ENCODE measurements at places on chromosomes 3 and 15. TPM values are rescaled to one million over a fixed set of nuclear protein-coding genes. Genes with fewer than 3 reads are reported as not detected.

The CEMIP gene
- 0.04 TPM for total RNA-seq

DNA sequence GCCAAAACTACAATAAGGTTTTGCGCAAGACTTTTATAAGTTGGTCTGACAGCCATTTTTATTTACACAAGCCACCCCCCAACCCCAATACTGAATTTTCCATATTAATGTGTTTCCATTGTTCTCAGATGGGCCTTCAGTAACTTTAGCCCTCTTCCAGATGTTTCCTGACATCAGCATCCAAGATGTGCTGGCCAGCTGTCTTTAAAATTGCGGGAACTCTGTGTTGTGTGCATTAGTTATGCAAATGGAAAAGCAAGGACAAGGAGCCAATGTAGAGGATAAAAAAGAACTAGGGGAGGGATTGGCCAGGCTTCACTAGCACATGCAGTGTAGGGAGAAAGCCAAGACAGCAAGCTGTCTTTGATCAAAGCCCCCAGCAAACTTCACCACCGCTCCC lies 45.4 kb downstream of the COMMD2 start:
- H3K27ac ChIP-seq: no peak overlapping the region
- no peaks in the 10 kb centered on the region for H3K27me3 ChIP-seq
- DNase-seq: no peak
- H3K36me3 ChIP-seq: no peaks in the 10 kb centered on the region
- H3K4me1 ChIP-seq: peaks cover 18% of the 10 kb centered on the region

GRCh38 chr15:58179206-58179605 lies 41.0 kb downstream of the AQP9 start:
- H3K36me3 ChIP-seq: no peaks in the 10 kb centered on the region
- H3K4me3 ChIP-seq: no peak overlapping the region
- H3K4me1 ChIP-seq: no peaks in the 10 kb centered on the region
- peaks cover 25% of the 10 kb centered on the region for H3K27me3 ChIP-seq
- DNase-seq: no peak

DNA sequence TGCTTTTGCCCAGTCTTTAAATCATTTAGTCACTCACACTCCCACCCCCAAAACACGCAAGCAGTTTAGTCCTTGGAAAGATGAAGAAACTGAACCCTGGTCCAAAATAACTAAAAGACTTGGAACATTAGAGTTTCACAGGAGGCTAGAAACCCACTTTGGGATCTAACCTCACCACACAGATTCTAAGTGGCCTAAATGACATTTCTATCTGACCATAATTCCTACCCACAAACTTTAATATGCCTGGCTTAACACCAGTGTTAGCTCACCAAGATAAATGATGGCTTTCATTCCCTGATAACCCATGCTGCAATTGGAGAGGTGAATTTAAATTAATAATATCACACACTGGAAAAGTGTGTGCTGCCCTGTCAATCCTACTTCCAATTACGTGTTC lies 295.3 kb upstream of the UBE2E2 start:
- DNase-seq: no peak
- H3K27me3 ChIP-seq: no peaks in the 10 kb centered on the region
- no peaks in the 10 kb centered on the region for H3K36me3 ChIP-seq
- no peaks in the 10 kb centered on the region for H3K4me1 ChIP-seq
- H3K4me3 ChIP-seq: no peak overlapping the region
- no peak overlapping the region for H3K27ac ChIP-seq

GRCh38 chr15:101451266-101451799 lies 38.2 kb downstream of the PCSK6 start:
- no peaks in the 10 kb centered on the region for H3K36me3 ChIP-seq
- peaks cover 6% of the 10 kb centered on the region for H3K4me1 ChIP-seq
- no peak overlapping the region for H3K27ac ChIP-seq
- DNase-seq: peak; percentile 53
- peaks cover 31% of the 10 kb centered on the region for H3K27me3 ChIP-seq

DNA sequence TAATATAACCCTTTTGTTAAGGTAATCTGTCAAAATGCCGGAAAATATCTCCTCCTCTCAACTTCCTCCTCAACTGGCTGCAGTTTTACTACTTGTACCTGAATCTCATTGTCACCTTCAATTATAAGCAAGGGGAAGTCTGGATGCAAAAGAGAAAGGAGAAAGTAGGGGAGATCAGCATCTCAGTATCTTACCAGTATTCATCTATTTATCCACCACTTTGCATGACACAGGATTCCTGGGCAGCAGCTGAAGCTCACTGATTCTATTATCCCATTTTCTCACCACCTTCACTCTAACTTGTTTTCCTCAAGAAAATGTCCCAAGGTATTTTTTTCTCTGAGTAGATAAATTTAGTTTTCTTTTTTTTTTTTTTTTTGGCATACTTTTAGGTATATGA lies 440.5 kb upstream of the CBLB start:
- H3K4me3 ChIP-seq: no peak overlapping the region
- H3K36me3 ChIP-seq: no peaks in the 10 kb centered on the region
- H3K4me1 ChIP-seq: peaks cover 9% of the 10 kb centered on the region
- no peaks in the 10 kb centered on the region for H3K27me3 ChIP-seq
- no peak overlapping the region for H3K27ac ChIP-seq

- H3K4me1 ChIP-seq: no peaks in the 10 kb centered on the region
- H3K27ac ChIP-seq: no peak overlapping the region
- no peak overlapping the region for H3K4me3 ChIP-seq
- H3K27me3 ChIP-seq: no peaks in the 10 kb centered on the region
- no peak for DNase-seq
These were observed 1328.9 kb downstream of the ROBO2 start for GRCh38 chr3:78368636-78369345.

- no peak within 1 kb of the TSS for H3K27ac ChIP-seq
- peak; percentile 36 for DNase-seq
- no peaks in the 10 kb centered on the region for H3K36me3 ChIP-seq
- H3K27me3 ChIP-seq: peaks cover 37% of the 10 kb centered on the region
These were observed at the start of gene SLC38A3 for GRCh38 chr3:50204804-50205412. Gene SLC38A3, plus strand, starts transcription at chr3:50205271. Its CDS starts 8,929 bp downstream, at chr3:50214200.

DNA sequence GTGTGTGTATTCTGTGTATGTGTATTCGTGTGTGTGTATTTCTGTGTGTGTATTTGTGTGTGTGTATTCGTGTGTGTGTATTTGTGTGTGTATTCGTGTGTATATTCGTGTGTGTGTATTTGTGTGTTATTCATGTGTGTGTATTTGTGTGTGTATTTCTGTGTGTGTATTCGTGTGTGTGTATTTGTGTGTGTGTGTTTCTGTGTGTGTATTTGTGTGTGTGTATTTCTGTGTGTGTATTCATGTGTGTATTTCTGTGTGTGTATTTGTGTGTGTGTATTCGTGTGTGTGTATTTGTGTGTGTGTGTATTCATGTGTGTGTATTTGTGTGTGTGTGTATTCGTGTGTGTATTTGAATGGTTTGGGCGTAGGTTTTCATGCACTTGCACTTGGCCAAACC lies 405.4 kb downstream of the SOX2 start:
- no peak for DNase-seq
- no peaks in the 10 kb centered on the region for H3K27me3 ChIP-seq
- H3K36me3 ChIP-seq: no peaks in the 10 kb centered on the region

- no peak overlapping the region for H3K4me3 ChIP-seq
- peaks cover 11% of the 10 kb centered on the region for H3K4me1 ChIP-seq
- H3K27me3 ChIP-seq: no peaks in the 10 kb centered on the region
- peak; percentile 22 for DNase-seq
These were observed 39.4 kb upstream of the TBL1XR1 start for GRCh38 chr3:177236704-177237103.

DNA sequence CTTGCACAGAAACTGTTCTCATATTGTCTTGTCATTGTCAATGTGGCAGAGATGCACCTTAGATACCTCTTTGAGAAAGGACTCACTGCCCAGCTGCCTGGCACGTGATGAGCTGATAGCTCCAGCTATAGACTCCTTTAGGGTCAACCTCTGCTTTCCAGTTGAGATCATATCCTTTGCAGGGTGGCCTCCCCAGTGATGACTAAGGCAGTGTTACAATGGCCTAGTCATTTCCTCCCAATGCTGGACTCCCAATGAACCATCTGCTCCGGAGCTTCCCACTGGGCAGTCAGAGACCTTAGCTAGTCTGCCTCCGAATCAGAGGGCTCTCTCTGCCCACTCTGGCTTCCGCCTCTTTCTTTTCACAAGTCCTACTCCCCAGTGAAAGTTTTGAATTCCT lies 79.5 kb downstream of the CHRD start:
- H3K27ac ChIP-seq: no peak overlapping the region
- no peak overlapping the region for H3K4me3 ChIP-seq
- H3K36me3 ChIP-seq: no peaks in the 10 kb centered on the region
- DNase-seq: no peak
- H3K4me1 ChIP-seq: no peaks in the 10 kb centered on the region
- no peaks in the 10 kb centered on the region for H3K27me3 ChIP-seq

- H3K36me3 ChIP-seq: no peaks in the 10 kb centered on the region
- H3K4me1 ChIP-seq: peaks cover 10% of the 10 kb centered on the region
- no peak for DNase-seq
- no peak overlapping the region for H3K4me3 ChIP-seq
- H3K27me3 ChIP-seq: peaks cover 2% of the 10 kb centered on the region
- H3K27ac ChIP-seq: no peak overlapping the region
These were observed 45.7 kb downstream of the TPRA1 start for GRCh38 chr3:127544803-127545201.

- DNase-seq: no peak
- peaks cover 5% of the 10 kb centered on the region for H3K36me3 ChIP-seq
- H3K27ac ChIP-seq: peak overlapping the region; percentile 3
These were observed 19.5 kb downstream of the SIDT1 start for GRCh38 chr3:113551820-113552219.

DNA sequence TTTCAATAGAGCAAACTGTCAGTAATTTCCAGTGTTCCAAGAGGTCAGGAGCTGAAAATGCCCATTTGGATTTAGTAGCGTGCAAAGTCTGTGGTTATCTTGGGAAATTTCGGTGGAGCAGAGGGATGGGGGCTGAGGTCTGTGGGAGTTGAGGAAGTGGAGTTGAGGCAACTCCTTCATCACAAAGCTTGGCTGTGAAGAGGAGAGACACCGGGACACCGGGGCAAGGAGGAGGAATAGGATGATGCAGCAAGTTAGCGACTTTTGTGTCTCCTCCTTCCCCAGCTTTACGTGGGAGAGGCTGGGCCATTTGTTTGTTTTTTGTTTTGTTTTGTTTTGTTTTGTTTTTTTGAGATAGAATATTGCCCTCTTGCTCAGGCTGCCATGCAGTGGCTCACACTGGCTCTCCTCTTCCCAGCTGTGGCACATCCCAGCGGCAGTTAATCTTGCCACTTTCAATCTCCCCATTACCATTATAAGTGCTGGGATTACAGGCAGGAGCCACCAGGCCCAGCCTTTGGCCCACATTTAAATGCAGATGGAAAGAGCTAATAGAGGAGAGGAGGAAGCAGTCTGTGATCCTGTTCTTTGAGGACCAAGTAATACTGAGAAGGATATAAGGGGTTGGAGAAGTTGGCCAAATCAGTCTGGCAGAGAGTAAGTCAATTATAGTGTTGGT lies 47.1 kb downstream of the CRTC3 start:
- no peaks in the 10 kb centered on the region for H3K27me3 ChIP-seq
- H3K4me3 ChIP-seq: no peak overlapping the region
- no peak for DNase-seq
- H3K27ac ChIP-seq: peak overlapping the region; percentile 23
- H3K4me1 ChIP-seq: peaks cover 70% of the 10 kb centered on the region
- peaks cover 27% of the 10 kb centered on the region for H3K36me3 ChIP-seq

- no peaks in the 10 kb centered on the region for H3K36me3 ChIP-seq
- H3K27me3 ChIP-seq: no peaks in the 10 kb centered on the region
- no peaks in the 10 kb centered on the region for H3K4me1 ChIP-seq
- DNase-seq: no peak
- H3K27ac ChIP-seq: no peak overlapping the region
These were observed 84.6 kb downstream of the MAGI1 start for GRCh38 chr3:65953881-65954733.

GRCh38 chr3:57706462-57706861 lies 13.6 kb upstream of the DENND6A start:
- peaks cover 3% of the 10 kb centered on the region for H3K4me1 ChIP-seq
- H3K27me3 ChIP-seq: no peaks in the 10 kb centered on the region
- no peak overlapping the region for H3K4me3 ChIP-seq
- no peaks in the 10 kb centered on the region for H3K36me3 ChIP-seq
- no peak for DNase-seq

DNA sequence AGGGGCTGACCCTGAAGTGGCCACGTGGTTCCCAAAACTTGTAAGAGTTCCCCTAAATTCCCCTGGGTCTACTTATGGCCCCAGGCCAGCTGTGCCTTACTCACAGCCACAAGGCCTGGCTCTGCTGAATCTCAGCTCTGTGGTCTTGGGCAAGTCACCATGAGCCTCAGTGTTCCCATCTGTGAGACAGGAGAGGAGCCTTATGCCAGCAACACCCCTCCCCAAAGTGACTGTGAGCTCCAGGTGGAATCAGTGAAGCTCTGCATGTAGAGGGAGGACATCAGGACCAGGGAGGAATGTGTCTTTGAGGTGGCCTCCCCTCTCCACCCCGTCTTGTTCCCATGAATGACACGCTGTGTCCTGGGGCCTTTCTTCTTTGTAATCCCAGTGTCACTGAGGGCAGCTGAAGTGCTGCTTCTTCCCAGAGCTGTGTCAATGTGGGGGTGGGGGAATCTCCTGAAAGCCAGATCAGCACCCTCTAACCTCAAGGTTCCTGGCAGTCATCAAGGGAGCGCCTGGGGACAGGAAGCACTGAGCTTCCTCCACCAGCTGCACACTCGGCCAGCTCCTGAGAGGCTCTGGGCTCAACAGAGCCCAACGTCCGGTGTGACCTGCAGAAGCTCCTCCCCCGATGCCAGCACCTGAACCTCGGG lies 258.9 kb downstream of the UACA start:
- no peak overlapping the region for H3K4me3 ChIP-seq
- H3K36me3 ChIP-seq: peaks cover 5% of the 10 kb centered on the region
- DNase-seq: peak; percentile 76
- H3K27ac ChIP-seq: peak overlapping the region; percentile 79
- peaks cover 2% of the 10 kb centered on the region for H3K27me3 ChIP-seq
- peaks cover 77% of the 10 kb centered on the region for H3K4me1 ChIP-seq
